ENCODE measurements at places on chromosomes 11 and 22.

GRCh38 chr22:38477585-38477984 is 9.7 kb downstream of the KDELR3 start:
- no peak for DNase-seq

DNA sequence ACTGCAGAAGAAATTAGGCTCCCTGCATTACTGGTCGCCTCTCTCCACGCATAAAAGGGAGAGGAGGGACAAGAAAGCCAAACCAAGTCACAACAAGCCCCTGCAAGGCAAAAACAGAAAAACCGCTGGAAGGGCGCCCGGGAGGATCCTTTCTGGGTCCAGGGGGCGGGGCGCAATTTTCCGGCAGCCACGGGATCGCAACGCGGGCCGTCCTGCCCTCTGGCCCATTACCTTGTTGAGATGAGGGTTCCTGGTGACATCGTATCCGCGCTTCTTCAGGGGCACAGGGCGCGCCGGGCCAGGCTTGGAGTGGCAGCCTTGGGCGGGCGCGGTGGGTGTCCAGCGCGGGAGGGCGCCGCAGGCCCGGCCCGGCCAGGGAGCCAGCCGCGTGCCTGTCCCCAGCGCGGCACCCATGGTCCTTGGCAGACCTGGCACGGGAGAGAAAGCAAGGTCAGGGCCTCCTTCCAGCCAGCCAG is 847 bp downstream of the ME3 start:
- DNase-seq, result peak; percentile 41

DNA sequence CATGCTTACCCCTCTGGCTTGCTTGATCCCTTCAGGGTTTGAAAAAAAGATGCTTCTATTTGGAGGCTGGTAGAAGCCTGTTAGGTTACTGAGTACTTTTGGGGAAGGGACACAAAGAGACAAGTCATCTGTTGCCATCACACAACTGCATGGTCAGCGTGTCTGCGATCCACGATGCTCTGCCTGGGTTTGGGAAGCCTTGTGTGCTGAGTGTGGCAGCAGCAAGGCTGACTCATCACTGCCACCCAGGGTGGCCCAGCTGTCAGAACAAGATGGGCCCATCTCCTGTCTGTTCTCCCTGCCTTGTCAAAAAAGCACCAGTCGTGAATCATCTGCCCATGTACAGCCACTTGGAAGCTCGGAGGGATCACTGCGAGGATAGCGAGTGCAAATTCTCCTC is 26.2 kb downstream of the UBASH3B start:
- no peak for DNase-seq

GRCh38 chr11:86408845-86409244 is 34.2 kb downstream of the CCDC81 start:
- no peak for DNase-seq

DNA sequence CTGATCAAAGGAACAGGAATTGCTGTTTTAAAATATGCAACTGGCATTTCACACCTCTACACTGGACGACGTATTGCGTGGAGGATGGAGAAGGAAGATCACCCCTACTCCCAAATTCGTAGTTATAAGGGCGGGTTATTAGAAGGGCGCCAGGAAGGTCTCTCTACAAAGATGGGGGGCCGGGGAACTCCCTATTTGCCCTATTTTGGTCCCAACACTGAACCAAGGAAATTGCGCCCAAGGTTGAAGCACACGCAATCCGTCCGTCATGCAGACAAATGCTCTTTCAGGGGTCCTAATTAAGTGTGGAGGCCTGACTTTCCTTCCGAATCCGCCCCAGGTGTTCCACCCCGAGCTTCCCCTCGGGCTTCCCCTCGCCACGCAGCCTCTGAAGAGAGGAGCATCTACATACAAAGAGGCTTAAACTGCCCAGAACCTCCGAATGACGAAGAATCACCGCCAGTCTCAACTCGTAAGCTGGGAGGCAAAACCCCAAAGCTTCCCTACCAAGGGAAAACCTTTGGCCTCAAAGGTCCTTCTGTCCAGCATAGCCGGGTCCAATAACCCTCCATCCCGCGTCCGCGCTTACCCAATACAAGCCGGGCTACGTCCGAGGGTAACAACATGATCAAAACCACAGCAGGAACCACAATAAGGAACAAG is 396 bp downstream of the NPAT start:
- no peak for DNase-seq

DNA sequence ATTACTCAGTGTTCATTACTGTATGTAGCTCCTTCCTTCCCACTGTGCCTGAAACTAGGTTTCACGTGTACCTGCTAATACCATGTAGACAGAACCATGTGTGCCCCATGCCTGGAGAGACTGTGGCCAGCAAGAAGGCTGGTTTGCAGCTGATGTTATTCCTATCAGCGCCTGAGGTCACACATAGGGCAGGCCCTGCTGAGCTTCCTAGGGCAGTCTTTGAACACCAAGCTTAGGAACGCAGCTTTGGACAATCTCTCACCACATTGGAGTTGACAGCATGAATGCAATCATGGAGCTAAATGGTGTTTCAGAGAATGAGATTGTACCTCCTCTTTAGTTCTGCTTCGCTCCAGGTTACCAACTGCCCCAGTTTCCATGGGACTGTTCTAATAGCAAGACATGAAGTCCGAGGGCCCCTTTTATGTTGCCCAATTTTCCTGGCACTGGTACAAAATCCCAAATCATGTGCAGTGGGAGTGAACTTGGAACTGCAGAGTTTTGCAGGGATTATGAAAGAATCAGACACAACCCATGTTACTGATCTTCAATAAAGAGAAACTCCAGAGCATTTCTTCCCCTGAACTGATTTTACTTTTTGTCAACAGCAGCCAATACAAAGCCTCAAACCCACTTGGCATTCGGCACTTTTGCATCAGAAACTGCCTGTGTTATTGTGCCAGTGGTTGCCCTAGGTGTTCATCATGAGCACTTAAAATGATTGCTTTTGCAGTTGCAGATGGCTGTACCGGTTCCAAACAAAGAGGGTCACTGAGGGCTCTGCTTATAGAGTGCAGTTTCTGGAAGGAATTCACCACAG is 154.2 kb upstream of the TTC12 start:
- no peak for DNase-seq

DNA sequence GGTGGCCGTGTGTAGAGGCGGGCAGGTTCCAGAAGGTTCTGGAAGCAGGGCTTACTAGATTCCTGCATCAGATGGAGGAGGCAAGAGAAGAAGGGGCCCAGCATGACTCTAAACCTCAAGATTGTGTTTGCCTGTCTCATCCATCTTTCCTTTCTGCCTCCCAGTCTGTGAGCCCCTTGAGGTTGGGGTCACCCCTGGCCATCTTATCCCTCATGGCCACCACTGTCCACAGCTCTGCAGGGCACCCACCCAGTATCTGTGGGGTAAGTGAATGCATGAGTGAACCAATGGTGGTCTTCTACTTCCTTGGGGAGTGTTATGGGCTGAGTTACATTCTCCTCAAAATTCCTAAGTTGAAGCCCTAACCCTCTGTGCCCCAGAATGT is 79.3 kb downstream of the MYEOV start:
- DNase-seq, result no peak

DNA sequence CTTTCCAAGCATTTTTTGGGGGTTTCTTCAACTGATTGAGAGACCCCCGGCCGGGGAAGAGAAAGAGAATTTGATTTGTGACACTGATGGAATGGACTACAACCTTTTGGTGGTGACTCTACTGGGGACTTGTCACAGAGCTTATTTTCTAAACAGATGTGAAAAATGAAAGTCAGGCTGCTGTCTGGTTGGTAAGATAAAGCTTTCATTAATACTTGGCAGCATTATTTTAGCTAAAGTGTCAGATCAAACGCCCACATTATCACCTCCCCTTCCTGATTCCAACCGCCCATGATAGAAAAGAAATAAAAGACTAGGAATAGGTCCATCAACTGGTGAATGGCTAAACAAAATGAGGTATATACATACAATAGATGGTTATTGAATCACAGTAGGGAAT is 45.6 kb upstream of the EHF start:
- DNase-seq, result no peak

DNA sequence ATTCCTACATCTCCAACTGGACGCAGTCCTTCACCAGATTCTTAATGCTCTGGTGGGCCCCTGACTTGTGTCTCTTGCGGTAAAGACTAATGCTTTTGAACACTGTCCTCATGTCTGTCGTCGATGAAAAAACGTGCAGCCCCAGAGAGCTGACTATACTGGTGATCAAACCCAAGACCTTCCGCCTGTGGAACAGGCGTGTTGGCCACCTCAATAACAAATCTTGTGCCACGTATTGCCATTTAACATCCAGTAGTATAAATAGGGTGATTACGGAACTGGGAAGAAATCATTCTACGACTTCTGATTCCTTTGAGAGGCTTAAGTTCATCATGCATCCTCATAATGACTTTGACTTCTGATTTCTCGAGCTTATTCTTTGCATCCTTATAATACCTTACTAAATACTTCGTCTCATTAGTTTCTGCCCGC is 45.6 kb downstream of the OR4D9 start:
- DNase-seq, result peak; percentile 52

DNA sequence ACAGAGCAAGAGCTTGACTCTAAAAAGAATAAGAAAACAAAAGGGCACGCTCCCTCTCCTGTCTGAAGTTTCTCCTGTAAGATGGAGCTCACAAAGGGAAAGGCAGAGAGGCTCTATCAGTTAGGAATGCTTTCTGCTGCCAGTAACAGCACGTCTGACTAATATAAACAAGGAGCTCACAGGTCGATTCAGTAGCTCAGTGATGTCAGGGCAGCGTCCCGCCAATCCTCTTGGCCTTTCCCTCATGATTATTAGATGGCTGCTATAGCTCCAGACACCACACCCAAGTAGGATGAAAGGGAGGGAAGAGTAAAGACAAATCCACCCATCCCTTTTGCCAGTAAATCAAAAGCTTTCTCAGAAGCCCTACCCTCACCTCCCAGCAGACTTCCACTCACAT is 51.3 kb upstream of the HMGXB4 start:
- peak; percentile 46 for DNase-seq

DNA sequence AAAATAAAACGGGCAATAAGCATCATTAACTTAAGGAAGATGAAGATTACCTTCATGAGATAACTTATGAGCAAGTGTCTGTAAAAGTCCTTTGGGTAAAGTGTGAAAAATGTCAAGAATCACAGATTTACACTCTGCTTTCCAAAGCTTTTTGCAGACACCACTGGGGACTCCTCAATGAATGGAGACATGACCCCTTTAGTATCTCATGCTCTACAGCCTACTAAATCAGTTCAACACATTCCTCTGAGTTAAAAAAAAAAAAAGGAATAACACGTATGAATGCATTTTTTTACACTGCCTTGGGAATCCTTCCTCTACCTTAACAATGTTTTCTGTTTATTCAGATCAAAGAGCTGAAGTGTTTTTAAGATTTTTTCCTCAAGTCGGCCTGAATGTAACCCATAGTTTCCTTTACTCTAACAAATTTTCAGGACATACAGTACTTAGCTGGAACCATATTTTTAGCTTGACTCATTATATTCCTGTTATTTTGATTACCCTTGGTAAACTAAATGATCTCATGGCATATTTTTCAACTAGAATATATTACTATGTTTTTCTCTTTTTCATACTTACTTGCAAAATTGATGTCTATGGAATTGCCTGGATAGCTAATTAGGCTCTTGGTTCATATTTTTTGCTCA is 25.9 kb upstream of the RAB30 start:
- peak; percentile 37 for DNase-seq

DNA sequence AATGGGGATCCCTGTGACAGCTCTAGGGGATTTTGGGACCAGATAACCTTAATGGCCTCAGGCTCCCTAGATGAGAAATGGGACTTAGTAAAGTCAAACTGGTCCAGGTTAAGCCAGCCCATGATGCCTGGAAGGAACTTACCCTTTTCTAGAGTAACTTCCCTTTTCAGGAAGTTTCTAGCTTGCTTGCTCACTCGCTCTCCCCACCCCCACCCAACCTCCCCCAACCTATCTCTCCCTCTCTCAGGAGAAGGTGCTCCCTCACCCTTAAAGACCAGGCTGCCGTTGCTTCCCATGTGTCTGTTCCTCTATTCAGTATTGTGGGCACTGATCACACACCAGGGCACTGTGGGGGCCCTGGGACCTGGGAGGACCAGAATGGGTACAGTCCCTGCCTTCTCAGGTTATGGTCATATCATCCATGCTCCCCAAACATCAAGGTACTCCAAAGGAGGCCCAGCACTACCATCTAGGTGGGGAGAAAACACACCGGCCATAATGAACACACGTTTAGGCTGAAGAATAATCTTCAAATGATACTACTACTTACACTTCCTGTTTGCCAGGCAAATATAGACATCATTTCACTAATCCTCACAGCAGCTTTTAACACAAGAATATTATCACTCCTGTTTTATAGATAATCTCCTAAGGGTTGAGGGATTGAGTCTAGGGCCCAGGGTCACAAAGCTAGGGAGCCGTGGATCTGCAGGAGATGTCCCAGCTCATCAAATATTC is 18.2 kb downstream of the KCNQ1OT1 start:
- no peak for DNase-seq

- DNase-seq, result no peak
Measured at GRCh38 chr11:21556926-21557325, 636.0 kb upstream of the ANO5 start.

DNA sequence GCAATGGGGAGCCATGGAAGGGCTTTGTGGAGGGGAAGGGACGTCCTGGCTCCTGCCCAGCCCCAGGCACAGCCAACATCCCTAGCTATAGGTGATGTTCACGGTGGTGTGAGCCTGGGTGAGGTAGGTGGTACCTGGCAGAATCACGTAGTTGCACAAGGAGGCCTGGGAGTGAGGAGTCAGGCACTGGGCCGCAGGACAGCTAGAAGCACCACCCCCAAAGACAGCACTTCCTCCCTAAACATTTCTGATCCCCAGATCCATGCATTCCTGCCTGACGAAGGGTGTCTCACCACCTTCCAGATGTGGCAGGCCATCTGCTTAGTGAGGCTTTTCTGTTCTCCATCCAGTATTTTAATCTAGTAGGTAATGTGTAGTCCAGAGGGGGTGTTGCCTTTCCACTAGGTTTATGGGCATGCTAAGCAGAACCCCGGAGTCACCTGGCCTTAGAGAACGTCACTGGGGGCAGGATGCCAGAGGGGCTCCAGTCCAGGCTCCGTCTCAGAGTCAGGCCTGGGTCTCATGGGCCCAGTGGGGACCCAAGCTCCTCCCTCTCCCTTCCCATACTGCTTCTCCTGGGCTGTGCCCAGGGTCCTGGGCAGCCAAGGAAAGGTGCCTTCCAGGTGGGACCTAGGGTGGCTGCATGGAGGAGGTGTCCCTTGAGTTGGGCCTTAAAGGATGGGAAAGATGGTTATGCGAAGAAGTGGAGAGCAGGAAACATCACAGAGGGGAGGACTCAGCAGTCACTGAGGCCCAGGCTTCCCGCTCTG is 56.2 kb downstream of the OTOG start:
- no peak for DNase-seq

GRCh38 chr22:25071720-25072119 is 119.2 kb downstream of the KIAA1671 start:
- DNase-seq, result no peak

DNA sequence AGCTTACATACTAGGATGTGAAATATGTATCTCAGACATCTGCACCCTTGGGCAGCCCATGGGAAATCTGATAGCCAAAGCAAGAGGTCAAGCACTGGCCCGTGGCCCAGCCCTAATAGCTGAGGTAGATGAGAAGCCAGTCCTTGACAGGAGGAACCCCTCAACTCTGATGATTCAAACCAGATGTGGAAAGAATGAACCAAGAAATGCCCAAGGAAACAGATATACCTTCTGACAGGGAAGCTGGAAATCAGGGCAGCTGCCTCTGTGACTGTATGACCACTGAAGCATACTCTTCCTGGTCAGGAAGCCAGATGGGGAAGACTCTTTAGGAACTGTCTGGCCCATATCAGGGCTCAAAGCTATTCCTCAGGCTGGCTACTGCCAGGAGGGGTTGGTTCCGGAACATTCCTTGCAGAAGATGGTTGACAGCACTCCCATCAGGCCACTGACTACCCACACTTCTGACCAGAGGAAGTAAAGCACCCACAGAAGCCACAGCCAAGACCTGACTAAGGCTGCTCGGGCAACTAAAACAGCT is 124.2 kb downstream of the SWAP70 start:
- DNase-seq, result peak; percentile 96

GRCh38 chr22:20989323-20990138 is 7.4 kb downstream of the LZTR1 start:
- no peak for DNase-seq

Measured in fibroblast of mammary gland (primary cell).